Urinary bladder (tissue), 4 donors: ENCODE measurements at places on chromosomes 16 and 17. TPM values are rescaled to one million over a fixed set of nuclear protein-coding genes. Genes with fewer than 3 reads are reported as not detected.

The TMEM94 gene
- 45.8 TPM for polyA plus RNA-seq

DNA sequence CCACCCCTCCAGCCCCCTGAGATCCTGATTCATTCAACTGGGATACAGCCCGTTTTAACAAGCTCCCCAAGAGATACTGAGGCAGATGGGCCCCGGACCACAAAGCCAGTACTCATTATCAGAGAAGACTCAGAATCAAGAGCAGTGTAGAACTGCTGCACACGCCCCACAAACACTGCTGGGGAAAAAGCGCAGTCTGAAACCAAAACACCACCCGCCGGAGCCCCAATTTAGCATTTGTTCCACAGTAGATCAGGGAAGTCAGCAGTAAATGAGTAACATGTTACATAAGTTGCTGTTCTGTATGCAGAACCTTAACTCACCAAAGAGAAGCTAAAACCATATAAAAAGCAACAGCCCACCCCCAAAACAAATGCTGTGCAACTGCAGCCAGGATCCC is 123.6 kb downstream of the CDYL2 start:
- no peak for DNase-seq

- no peak for DNase-seq
Observed at GRCh38 chr16:54821731-54822130, 108.9 kb upstream of the IRX5 start.

DNA sequence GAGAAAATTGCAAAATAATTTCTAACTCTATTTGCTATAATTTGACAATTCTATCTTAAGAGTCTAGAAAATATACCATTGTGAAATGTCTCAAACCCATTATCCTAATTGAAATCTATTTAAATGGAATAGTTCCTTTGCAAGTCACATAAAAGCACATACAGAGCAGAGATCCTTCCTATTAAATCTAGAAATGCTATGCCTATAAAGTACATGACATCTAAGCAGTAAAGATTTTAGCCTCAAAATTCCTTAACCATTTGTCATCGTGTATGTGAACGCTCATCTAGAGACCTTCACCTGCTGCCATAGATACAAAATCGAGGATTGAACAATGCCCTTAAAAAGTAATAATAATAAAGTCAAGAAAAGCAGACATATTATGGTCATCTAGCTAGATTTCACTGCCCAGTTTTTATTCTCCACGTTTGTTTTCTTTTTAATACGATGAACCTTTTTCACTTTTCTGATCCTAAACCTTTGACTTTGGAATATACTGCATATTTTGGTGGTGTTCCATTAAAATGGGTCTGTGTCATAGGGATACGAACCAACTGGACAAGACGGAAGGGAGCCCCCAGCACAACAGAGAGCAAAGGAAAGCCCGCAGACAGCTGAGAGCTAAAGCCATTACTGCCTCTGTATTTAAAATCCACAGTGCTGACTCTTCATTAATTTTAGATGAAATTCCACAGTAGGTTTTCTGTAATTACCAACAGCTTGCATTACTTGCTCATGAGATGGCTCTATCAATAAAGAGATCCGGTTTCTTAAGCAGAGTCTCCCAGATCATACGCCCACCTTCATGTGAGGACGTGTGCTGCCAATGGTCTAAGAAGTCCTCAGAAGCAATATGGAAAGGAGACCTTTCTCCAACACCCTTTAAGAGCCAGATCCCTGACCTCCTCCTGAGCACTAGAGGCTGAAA is 17.6 kb downstream of the TEX2 start:
- DNase-seq = no peak

The CACNG5 gene
- not detected for polyA plus RNA-seq

- no peak for DNase-seq
Observed at GRCh38 chr17:76394166-76394565, 9.8 kb downstream of the SPHK1 start.

DNA sequence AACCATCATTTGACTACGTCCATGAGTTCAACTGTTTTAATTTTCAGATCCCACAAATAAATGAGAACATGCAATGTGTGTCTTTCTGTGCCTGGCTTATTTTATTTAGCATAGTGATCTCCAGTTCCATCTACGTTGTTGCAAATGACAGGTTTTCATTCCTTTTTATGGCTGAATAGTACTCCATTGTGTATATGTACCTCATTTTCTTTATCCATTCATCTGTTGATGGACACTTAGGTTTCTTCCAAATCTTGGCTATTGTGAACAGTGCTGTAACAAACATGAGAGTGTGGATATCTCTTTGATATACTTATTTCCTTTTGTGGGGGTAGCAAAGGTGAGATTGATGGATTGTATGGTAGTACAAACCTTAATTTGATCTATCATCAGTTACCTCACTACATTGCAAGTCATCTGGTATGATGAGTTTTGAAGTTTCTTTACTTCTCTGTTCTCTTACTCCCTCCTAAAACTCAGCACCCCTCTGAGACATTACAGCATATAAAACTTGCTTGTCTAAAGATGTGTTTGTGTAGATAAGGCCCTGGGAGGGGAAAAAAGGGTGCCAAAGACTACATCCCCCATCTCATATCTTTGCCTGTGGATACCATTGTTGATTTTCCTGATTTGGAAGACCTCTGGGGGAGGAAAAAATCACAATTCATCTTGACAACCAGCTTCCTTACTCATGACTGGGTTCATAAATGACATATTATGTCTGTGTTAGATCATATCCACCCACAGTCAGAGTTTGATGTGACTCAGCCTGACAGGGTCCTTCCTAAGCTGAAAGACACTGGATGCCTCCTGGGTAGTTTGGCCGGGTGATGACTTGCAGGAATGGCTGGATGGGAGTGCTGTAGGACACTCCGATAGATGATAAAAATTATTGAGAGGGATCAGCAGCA is 47.6 kb downstream of the ABCA9 start:
- DNase-seq = no peak

The TADA2A gene
- polyA plus RNA-seq = 12.4 TPM

DNA sequence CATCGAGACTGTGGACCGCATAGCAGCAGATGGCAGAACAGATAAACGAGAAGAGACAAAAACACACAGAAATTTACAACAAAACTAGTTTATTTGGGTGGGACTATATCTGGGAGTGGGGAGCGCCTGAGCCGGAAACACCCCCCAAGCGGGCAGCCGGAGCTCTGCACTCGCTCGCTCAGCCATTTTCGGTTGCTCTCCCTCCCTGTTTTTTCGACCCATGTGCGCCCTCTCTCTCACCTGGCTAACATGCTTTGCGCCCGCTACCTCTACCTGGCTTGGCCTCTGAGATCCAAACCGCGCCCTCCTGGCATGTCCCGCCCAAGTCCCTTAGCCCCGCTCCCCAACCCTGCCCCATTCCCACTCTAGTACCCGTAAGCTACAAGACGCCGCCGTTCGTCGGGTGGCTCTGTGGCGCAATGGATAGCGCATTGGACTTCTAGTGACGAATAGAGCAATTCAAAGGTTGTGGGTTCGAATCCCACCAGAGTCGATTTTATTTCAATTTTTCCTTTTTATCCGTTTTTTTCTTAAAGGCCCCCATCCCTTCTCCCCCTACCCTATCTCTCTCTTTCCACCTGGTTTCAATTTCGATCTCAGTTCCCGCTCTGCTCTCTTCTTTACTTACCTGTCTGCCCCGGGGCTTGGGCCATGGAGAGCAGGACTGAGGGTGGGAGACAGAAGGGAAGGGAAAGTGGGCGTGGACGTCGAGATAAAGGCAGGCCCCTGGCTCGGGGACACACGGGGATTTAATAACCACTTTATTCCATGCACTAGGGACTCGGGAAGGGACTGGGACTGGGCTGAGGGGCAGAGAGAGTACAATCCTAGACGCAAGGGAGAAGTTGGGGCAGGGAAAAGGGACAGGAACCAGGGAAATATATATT is 2.4 kb upstream of the ALOXE3 start:
- no peak for DNase-seq

DNA sequence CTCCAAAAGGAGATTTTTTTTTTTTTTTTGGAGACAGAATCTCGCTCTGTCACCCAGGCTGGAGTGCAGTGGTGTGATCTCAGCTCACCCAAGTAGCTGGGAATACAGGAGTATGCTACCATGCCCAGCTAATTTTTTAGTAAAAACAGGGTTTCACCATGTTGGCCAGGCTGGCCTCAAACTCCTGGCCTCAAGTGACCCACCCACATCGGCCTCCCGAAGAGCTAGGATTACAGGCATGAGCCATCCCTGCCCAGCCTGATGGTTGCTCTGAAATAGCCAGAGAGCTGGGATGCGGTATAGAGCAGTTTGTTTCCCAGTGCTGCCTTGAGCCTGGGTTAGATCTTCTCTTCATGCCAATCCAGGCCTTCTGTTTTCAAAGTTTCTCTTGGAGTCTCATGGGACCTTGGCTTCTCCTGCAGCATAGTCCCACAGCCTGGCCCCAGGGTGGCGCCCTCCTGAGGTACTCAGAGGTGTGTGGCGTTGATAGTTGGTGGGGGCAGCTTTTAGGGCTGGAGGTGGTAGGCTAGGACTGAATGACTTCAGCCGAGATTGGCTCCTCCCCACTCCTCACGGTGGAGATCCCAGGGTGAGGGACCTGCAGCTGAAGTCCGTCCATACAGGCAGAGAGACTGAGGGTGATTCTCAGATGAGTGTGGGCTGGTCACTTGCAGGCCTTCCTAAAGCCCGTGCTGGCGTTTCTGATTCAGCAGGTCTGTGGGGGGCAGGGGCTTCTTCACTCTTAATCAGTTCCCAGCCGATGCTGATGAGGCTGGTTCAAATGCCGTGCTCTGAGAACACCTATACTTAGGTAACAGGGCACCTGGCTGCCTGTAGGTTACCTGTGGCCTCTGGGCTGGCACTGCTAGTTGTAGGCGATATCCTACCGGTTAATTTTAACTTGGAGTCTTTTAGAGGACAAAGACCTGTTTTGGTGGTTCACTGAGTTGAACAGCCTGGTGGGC is 52.0 kb downstream of the TNFRSF13B start:
- no peak for DNase-seq

The SLC5A10 gene
- polyA plus RNA-seq = 0.05 TPM

GRCh38 chr17:77874303-77875050 is 84.0 kb upstream of the TNRC6C start:
- no peak for DNase-seq

The C1QTNF8 gene
- not detected for polyA plus RNA-seq

GRCh38 chr17:38400286-38400685 is 28.0 kb upstream of the ARHGAP23 start:
- no peak for DNase-seq

- DNase-seq = no peak
Observed at GRCh38 chr17:52376137-52376536, 217.6 kb upstream of the CA10 start.

- DNase-seq = no peak
Observed at GRCh38 chr17:61662741-61663140, 71.7 kb upstream of the NACA2 start.

- no peak for DNase-seq
Observed at GRCh38 chr17:13597723-13598347, 3.9 kb downstream of the HS3ST3A1 start.

The KCNJ18 gene
- not detected for polyA plus RNA-seq

DNA sequence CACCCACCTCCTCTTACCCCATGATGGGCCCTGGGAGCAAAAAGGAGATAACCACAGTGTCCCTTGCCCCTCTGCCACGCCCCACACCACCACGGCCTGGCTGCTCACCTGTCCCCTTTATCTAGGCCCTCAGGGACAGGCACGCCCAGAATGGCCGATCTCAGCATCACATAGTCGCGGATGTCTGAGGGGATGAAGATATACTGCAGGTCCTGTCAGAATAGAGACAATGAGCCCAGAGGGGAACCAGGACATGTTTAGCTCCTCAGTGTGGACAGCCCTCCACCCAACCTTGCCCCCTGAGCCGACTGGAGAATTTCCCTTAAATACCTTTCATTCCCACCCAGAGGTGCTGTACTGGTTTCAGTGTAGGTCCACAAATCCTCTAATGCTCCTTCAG is 15.2 kb downstream of the ST6GALNAC2 start:
- DNase-seq = no peak

The LITAFD gene
- not detected for polyA plus RNA-seq

DNA sequence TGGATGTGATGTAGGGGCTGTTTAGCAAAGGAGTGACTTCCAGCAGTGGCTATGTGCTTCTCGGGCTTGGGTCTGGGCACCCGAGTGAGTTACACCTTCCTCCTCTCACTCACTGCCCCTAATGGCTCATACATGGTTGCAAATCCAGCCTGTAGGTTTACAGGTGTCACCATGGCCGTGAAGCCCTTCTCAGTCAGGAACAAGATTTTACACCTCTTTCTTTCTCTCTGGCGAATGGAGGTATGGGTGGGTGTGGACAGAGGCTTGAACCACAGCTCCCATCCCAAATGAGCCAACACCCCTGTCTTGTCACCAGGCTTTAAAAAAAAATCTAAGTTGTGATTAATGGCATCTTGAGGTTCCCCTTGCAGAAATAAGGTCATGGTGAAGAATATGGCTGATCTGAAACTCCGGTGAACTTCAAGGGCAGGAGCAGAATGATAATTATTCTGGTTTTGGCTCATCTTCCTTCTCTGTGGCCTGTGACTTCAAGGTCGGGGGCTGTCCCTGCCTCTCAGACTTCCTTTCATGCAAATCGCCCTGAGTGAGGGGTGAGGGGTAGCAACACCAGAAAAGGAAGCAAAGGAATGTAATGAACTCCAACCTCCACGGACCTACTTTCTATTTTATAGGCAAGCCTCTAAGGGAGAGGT is 331.2 kb downstream of the MAF start:
- DNase-seq = no peak

The PRAC2 gene
- 1.7 TPM for polyA plus RNA-seq

- no peak for DNase-seq
Observed at GRCh38 chr17:27524594-27524993, 68.3 kb downstream of the KSR1 start.

DNA sequence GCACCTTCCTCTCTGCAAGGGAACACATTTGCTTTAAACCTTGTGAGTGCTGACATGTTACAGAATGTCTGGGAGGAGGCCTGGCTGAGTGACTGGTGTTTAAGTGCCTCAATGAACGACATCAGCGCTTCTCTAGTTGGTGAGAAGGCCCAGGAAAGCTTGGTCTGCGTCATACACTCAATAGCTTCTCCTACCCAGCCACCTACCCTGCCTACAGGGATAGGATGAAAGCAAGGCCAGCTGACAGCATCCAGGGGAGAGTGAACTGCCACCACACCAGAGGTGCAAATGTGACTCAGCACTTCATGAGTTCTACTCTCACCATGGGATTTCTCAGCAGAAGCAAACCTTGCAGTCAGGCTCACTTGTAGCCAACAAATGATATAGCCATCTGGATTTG is 31.7 kb upstream of the CFAP20 start:
- DNase-seq = no peak

DNA sequence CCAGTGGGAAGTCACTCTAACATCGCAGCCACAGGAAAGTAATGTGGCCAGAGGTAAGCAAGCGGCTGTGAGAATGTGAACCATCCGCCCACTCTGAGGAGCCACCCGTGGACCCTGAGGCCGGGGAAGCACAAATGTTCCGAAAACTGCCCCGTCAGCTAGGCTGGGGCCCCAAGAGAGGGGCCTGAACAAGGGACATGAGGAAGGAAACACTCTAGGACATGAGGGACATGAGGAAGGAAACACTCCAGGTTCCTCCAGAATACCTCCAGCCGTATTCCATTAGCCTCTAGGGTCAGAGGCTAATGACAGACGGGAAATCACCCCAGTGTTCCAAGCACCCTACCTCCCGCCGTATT is 317 bp downstream of the TEFM start:
- DNase-seq = no peak
